GM04504 (cell line): ENCODE measurements at places on chromosomes 11 and 22.

DNA sequence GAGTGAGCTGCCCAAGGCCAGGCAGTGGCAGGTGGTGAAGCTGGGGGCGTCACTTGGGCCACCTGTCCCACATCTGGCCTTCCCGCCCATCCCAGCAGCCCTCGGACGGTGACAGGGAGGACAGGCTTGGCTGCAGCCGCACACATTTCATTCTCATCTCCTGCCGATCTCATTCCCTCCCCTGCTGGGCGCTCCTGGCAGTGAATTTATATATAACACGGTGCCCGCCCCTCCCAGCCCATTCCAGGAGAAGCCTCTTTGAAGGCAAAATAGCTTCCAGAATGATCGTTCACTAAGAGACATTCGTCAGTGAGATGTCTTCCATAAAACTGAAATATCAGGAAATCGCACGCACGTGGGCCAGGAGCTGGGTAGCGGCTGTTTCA is 861.3 kb downstream of the TBC1D22A start:
- no peak for DNase-seq

GRCh38 chr11:44923115-44923514 is 27.6 kb downstream of the TP53I11 start:
- no peak for DNase-seq

DNA sequence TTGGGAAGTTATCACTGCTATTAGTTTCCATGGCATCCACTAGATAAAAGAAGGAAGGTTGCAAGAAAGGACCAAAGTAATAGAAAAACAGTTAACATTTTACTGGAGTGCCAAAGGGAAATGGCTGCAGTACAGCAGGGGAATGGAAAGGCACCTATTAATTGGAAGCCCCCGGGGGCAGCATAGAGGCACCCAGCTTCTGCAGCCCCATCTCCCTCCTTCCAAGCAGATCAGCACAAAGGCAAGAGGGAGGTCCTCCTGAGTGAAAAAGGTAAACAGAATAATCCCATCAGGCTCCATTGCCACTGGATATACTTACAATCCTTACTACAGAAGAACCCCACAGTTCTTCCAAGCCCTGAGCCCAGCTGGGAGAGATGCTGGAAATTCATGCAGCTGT is 887.1 kb downstream of the DLG2 start:
- no peak for DNase-seq

DNA sequence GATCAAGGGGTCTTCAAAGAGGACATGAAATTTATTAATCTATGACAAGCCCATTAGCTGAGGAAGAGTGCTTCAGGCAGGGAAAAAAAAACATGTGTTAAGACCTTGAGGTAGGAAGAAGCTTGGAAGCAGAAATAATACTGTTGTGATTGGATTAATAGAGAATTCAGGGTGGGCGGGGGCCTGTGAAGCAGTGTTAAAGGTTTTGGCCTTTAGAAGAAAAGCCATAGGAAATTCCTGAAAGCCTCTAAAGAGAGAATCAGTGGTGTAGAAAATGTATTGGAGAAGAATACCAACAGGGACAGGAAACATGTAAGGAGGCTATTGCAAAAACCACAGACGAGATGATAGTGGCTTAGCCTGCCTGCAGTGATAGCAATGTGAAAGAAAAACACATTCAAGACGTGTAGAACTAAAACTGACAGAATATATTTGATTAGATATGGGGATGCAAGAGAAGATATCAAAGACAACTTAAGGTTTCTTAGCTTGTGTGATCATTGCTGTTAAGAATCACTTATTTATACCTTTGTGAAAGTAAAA is 404.4 kb upstream of the ANO3 start:
- no peak for DNase-seq

GRCh38 chr11:68212421-68213134 is 518 bp downstream of the KMT5B start:
- peak; percentile 56 for DNase-seq

DNA sequence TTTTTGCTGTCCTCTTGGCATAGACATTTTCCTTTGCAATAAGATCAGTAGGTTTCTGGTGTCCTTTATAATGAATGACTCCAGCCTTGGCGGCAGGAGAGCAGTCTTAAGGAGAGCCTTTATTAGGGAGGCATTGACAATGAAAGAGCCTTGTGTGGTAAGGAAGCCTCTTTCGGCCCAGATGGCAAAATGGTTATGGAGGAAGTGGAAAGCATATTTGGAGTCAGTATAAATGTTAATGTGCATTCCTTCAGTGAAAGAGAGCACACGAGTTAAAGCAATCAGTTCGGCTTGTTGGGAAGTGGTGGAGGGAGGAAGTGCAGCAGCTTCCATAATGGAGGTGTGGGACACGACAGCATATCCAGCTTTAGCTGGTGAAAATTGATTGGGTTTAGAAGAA is 18.1 kb upstream of the ANO1 start:
- no peak for DNase-seq

DNA sequence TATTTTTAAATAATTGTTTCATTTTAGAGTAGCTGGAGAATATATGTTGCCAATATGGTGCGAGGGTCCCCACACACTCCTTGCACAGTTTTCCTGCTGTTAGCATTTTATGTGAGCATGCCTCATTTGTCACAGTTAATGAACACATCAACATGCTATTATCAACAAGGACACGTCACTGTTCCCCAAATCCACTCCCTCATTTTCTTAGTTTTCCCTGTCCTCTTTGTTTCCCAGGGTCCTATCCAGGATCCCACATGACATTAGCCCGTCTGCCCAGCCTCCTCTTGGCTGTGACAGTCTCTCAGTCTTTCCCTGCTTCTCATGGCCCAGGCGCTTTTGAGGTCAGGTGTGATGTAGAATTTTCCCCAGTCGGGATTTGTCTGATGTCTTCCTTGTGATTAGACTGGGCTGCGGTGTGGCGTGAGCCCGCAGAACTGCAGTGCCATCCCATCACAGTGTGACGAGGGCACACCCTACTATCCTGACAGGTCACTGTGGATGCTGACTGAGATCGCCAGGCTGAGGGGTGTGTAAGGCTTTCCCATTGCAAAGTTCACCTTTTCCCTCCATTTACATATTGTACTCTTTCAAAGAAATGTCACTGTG is 450.6 kb upstream of the B3GAT1 start:
- no peak for DNase-seq

- peak; percentile 16 for DNase-seq
Observed at GRCh38 chr22:45645526-45646414, 25.9 kb upstream of the ATXN10 start.

GRCh38 chr11:128925250-128925600 is 17.4 kb downstream of the TP53AIP1 start:
- no peak for DNase-seq
